Stimulated activated CD8-positive, alpha-beta memory T cell treated with anti-CD3 and anti-CD28 coated beads, Interleukin-7, amount 100 ng/mL, for 24 hours (primary cell): ENCODE measurements at places on chromosomes 5 and 9.

GRCh38 chr5:115330830-115331229 is 34.4 kb upstream of the CCDC112 start:
- DNase-seq: no peak

DNA sequence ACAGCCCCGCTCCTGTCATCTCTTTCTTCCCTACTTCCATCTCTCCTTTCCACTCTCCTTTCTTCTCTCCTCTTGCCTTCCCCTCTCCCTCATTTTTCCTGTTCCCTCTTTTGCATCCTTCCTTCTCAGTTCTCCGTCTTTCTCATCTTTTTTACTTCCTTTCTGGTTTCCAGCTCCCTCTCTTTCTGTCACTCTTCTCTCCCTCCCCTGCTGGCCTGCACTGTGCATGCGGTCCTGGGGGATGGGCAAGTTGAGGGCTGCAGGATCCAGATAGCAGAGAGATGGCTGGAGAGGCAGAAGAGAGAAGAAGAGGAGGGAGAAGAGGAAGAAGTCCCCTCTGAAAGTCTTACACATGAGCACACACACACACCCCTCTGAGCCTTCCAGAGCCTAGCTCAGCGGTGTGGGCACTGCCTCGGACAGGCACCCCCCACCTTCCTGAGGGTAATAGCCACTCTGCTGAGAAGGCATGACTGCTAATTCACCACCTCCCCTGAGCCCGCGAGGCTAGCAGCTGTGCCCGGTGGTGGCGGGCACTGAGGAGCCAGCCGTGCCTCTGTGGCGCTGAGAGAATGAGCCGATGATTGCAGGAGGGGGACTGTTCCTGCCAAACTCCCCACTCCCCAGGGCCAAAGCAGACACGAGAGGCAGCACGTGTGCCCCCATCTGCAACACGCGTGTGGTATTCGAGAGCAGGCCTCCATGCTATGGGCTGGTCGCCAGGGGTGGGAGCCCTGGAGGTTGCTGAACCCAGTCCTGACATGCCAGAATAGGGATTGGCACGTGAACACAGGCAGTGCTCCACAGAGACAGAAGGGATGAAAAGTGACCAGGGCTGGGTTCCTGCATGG is 3.7 kb upstream of the CAMK2A start:
- DNase-seq: no peak

GRCh38 chr5:135317286-135317685 is 81.7 kb downstream of the MACROH2A1 start:
- DNase-seq: no peak

- no peak for DNase-seq
Measured at GRCh38 chr5:169655353-169655752, 18.3 kb downstream of the DOCK2 start.

DNA sequence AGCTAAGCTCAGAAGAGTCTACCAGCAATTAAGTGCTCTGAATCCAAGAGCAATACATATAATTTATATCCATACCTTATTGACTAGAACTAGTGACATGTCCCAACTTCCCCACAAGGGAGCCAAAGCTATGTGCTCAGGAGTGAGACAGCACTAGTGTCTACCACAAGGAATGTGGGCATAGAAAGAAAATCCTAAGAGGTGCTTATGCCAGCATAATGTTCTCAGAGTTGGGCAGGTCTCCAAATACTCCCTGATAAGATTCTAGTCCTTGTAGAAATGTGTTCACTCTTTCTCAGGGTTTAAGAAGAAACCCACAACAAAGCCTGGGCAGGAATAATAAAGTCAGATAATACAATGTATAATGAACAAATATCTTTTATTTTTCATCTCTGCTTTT is 275.1 kb downstream of the BRINP1 start:
- DNase-seq: no peak

DNA sequence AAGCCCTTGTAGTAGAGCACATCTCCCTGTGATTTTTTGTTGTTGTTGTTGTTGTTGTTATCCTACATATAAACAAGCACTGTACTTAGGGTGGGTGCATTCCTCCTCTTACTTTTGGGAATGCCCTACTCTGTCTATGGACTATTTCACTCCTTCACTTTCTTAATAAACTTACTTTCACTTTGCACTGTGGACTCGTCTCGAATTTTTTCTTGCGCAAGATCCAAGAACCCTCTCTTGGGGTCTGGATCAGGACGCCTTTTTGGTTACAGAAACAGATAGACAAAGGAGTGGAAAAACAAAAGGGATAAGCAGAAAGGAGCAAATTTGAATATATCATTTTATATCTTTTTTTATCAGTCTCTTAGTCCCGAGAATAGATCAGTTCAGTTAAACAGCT is 14.4 kb upstream of the PAIP1 start:
- no peak for DNase-seq

DNA sequence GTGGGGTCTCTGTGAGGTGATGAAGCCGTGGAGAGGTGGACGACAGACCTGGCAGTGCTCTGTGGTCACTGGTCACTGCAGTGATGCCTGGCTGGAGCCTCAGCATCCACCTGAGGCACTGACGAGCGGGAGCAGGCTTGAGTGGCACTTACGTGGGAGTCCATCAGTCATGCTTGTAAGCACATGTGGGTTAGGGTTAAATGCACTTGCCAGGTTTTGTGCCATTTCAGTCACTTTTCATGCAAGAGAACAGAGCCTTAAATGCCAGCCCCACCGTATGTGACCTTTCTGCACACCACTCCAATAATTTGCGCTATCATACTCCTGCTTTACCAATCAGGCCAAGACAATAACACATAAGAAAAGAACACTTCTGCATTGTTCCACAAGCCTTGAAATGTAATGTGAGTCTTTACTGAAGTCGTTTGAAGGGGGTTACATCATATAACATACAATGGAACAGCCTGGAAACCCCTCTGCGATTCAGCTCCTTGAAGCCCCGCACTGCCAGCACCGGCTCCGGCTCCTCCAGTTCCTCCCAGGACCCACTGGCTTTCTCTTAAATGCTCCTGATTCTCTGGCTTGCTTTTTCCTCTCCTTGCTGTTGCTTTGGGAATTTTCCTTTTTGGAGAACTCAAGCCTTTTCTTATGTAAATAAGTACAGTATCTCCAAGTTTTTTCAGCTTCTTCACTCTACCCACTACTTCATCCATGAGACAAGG is 59.4 kb upstream of the CTXN3 start:
- no peak for DNase-seq
